ENCODE measurements at places on chromosomes 2 and 18. TPM values are rescaled to one million over a fixed set of nuclear protein-coding genes. Genes with fewer than 3 reads are reported as not detected.
A peak's percentile ranks its signal among the peaks of the same experiment; 100 is the strongest.

The DCAF17 gene
- total RNA-seq: 34.7 TPM

The KCNG2 gene
- not detected for total RNA-seq

The EMX1 gene
- total RNA-seq: not detected

DNA sequence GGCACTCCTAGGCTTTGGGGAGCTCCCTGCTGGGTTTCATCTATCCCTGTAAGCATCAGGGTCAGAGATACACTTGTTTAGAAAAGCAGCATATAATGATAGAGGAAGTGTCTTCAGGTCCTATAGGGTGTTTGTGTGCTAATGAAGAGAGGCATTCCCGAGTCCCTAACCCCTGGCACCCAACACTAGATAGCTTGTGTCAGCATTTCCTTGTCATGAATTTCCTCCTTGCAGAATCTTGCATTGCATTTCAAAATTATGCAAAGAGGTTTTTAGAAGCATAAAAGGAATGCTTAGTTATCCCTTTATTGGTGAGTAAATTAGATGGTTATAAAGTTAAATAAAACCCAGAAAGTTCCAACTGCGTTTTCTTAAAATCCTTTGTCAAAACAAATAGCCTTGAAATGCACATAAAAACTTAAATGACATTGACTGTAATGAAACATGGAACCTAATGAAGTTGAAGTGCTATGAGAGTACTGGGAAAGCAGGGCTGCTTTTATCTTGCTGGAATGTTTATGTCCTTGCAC, 63.7 kb upstream of the LHCGR start:
- DNase-seq: no peak

GRCh38 chr2:228747483-228747882, 523.6 kb downstream of the PID1 start:
- DNase-seq: no peak

DNA sequence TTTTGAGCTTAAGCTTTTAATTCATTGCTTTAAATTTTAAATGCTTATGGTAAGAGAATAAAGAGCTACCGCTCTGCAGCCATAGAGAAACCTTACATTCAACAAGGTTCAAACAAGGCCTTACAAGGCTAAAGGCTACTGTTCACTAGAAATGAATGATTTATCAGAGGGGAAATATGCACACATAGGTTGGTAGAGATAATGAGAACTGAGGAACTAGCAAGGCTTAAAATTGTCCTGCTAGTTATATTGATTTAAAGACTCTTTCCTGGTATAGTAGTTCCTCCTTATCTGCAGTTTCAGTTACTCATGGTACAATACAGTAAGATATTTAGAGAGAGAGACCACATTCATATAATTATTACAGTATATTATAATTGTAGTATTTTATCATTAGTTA, 193.4 kb downstream of the WDR7 start:
- DNase-seq: no peak

The PCARE gene
- under 0.01 TPM for total RNA-seq

GRCh38 chr2:99728166-99728565, 238.3 kb upstream of the REV1 start:
- no peak for DNase-seq

- no peak for DNase-seq
Measured at GRCh38 chr2:8016688-8017087, 665.2 kb upstream of the ID2 start.

DNA sequence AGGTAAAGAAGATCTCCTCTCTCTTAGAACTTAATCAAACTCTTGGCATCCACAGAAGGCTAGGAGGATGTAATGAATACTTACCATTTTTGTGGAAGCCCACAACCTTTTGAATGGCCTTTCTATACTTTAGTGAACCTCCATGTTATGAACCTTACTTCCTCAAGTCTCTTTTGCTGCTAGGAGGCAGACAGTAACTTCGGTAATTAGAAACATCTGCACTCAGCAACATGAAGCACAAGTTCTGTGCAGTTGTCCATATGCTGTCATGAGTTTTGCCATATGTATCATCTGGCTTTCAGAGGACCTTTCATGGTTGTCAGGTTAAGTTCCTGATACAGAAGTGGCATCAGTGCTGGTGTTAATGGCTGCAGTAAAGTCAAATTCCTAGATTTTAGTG, 50.4 kb downstream of the PDK1 start:
- DNase-seq: peak; percentile 11

DNA sequence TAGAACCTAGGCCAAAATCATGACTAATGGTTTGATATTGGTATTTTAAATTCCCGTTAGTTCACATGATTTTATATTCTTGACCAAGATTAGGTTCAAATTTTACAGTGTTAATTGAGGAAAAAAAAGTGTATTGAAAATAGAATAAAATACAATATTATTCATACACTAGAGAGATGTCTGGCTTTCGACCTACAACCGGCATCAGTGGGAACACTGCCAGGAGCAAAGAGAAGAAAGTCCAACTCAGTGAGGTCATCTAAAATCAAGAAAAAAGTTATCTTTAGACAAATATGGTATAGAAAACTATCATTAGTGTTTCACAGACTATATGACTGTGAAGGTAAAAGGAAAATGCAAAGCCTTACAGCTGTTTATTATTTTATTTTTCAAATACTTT, 81.5 kb downstream of the PIGN start:
- peak; percentile 51 for DNase-seq

DNA sequence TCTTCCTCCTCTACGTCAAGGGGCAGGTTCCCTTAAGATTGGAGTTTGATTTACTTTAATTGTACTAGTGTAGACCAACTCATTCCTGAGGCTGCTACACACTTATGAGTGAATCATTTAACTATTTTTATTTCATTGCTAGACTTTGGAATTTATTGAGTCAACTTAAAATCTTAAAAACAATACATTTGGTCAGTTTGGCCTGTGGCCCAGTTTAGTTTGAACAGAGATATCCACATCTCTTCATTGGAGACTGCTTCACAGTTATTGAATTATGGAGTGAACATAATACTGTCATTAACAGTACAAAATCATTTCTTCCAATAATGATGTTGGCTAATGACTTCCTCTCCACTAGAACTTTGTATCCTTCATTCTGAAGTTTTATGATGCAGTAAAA, 34.5 kb upstream of the STPG4 start:
- DNase-seq: peak; percentile 95
